ENCODE measurements at places on chromosomes 6 and 20.

GRCh38 chr20:59825944-59826759, 107.3 kb downstream of the SYCP2 start:
- DNase-seq, result peak; percentile 88

- DNase-seq, result no peak
These were observed 245.0 kb upstream of the RIN2 start for GRCh38 chr20:19512886-19513677.

GRCh38 chr6:46539866-46540265, 48.6 kb upstream of the RCAN2 start:
- no peak for DNase-seq

DNA sequence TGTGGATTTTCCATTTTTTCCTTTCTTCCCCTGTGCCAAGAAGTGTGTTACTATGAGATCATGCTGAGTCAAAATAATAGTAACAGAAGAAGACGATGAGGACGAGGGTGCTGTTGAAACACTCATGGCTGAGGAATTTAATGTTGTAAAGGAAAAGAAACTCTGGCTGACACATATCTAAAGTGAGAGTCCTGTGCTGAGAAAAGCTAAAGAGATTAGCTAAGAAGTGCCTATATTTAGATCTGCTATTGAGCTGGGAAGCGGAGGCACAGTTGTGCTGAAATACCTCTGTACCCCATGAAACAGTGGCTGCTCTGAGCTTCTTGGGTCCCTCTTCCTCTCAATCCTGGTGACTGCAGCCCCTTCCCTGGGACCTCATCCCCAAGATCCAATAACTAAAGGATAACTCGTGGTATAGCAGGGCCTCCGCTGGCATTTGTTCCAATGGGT, 1.1 kb upstream of the SYTL3 start:
- peak; percentile 81 for DNase-seq

DNA sequence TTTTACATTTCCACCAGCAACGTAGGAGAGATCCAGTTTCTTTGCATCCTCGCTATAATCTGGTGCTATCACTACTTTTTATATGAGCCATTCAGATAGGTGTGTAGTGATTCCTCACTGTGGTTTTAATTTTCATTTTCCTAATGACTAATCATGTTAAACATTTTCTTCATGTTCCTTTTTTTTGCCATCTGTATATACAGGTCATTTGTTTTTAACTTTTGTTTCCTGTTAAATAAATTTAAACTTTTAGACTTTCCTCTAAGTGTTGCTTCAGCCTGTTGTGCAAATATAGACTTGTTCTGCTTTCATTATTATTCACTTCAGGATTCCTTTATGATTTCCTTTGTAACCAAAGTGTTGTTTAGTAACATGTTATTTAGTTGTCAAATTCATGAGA, 697.4 kb downstream of the PTPRT start:
- no peak for DNase-seq

DNA sequence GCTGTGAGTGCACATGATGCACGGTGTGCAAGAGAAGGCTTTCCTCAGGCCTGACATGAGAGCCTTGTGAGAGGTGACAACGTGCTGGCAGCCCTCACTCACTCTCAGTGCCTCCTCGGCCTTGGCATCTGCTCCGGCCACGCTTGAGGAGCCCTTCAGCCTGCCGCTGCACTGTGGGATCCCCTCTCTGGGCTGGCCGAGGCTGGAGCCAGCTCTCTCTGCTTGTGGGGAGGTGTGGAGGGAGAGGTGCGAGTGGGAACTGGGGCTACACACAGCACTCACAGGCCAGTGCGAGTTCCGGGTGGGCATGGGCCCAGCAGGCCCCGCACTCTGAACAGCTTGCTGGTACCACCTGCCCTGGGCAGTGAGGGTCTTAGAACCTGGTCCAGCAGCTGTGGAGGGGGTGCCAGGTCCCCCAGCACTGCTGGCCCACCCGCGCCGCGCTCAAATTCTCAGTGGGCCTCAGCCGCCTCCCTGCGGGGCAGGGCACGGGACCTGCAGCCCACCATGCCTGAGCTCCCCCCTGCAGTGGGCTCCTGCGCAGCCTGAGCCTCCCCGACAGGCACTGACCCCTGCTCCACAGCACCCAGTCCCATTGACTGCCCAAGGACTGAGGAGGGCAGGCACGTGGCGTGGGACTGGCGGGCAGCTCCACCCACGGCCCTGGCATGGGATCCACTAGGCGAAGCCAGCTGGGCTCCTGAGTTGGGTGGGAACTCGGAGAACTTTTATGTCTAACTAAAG, 74.9 kb upstream of the BMP5 start:
- no peak for DNase-seq

DNA sequence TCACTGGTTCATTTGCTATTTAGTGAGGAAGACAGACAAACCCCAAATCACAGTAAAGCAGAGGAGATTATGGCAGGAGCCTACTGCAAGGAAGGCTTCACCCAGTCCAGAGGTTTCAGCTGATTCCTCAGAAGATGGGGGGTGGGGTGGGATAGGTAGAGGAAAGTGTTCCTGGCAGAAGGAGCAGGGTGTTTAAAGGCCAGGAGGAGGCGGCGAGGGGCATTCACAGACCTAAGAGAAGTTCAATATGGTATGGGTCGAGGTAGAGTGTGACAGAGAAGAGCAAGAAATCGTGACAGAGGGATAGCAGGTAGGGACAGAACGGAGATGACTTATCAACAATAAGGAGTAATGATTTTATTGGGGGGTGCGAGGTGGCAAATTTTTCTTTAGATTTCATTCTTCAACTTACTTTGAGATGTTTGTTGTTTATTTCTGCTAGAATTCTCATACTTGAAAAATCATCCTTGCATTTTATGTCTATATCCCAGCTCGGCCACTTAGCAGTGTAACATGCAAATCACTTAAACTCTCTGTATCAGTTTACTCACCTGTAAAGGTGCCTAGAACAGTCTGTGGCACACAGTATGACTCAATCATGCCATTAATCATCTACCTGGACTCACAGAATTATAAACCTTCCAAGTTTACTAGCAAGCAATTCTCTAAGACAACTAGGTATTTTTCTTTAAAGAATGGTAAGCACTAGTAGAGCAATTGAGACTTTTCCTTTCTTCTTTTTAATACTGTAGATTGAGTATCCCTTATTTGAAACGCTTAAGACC, 176.7 kb downstream of the REV3L start:
- no peak for DNase-seq

DNA sequence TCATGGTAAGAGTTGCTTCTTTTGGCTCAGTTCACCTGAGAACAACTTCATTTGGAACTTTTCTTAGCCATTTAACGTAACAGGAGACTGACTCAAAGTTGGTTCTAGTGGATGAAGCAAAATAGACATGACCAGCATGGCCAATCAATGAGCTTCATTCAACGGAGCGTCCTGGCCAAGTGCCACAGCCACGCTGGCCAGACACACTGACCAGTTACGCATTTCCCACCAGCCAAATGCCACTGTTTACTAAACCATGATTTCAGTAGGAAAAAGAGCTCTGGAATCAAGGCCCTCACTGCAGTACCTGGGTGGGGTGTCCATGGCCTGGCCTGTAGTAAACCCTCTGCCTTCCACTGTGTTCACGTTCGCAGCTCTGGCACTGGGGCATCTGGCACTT, 80.4 kb downstream of the POPDC3 start:
- no peak for DNase-seq

DNA sequence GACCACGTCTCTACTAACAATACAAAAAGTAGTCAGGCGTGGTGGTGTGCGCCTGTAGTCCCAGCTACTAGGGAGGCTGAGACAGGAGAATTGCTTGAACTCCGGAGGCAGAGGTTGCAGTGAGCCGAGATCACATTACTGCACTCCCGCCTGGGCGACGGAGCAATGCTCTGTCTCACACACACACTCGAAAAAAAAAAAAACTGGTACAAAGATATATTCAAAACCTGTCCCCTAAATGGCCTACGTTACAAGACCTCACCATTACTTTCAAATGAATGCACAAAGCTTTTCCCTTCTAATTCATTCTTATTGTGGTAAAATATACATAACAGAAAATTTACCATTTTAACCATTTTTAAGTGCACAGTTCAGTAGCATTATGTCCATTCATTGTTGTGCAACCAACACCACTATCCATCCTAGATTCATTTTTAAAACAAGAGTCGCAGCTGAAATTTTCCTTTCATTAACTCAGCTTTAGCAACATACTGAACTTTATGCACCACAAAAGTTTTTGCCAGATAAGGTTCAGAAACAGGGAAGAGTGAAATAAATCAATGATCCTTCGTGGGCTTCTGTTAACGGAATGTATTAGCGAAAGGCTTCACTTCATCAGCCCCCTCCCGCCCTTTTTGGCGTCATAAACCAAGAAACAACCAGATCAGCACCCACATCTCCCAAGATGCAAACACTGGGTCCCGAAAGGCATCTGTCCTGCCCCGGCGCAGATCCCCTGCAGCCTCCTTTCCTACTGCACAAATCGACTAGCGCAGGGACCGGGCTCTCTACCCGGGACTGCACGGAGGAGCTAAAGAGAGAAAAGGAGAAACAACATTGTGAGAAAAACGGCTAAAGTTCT, 825 bp upstream of the FAM135A start:
- DNase-seq, result no peak

- no peak for DNase-seq
These were observed 101.7 kb upstream of the SASH1 start for GRCh38 chr6:148240861-148241477.

GRCh38 chr20:60851826-60852704, 400.0 kb upstream of the CDH4 start:
- no peak for DNase-seq

DNA sequence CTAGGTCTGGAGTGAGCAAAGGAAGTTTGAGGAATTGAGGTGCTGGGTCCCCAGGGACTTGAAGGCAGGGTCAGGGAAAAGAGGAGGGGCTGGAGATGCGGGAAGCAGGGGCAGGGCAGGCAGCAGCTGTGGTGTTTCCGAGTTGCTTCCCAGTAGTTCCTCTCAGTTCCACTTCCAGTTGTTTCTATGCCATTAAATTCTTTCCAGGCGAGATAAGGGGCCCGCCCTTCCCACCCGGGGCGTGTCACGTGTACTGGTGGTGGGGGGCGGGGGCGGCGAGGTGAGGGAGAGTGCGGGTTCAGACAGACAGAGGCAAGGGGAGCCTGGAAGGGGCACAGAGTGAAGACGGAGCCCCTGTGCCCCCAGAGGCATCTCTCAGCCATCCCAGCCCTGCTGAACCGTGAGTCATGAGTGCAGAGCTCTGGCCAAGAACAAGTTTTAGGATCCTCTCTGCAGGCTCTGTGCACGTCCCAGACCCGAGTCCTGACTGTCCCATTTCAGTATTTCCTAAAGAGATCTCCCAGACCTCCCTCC, 977 bp downstream of the TNXB start:
- no peak for DNase-seq

Measured in foreskin keratinocyte (primary cell).